ENCODE measurements at places on chromosomes 6 and 20.

DNA sequence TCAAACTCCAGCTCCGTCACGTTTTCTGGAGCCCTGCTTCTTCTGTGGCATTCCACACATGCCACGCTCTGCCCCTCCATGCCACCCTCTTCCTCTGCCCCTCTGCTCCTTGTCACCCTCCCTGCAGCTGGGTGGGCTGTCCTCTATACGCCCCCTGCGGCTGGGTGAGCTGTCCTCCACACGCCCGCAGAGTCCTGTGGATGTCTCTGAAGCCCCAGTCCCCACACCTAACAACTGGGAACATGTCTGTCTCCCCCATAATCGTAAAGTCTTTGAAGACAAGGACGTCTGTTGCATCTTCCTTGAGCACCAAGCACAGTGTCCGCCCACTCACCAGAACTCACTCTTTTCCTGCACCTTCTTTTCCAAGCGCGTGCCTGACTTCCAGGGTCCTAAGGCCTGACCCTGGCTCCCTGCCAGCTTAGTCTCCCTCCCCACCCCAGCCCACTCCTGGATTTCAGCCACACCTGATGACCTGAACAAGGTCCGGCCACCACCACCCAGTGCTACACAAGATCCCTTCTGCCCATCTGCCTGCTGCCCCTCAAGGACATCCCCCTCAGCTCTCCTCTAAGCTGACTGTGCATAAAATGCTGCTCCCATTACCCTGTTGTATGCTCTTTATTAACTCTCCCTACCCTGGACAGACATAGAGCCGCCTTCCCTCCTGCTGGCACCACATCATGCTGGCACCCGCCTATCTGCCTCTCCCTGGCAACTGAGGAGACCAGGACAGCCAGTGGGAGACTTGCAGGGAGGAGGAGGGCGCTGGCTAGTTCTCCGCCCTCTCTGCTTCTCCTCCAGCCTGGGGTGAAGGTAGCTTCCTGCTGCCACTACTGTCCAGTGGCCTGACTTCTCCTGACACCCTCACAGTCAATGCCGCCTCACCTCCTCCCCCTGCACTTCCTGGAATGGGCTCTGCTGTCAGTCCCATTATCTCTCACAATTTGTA is 10.7 kb upstream of the PRR18 start:
- DNase-seq = no peak

DNA sequence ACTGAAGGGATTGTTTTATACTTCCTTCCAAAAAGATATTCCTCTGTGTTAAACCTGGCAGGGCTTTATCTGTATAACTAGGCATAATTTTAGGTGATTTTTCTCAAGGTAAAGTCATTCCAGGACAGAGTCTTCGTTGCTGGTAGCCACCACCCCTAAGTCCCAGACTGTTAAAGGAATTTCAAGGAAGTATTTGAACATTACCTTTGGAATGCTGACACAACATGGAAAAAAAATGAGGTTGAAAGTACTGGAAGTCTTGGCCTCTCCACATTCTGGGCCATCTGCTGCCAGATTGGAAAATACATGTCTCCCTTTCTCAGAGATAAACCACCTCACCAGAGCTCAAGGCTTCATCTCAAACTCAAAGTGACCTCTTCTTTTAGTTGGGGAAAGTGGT is 27.0 kb upstream of the ETV7 start:
- DNase-seq = no peak

DNA sequence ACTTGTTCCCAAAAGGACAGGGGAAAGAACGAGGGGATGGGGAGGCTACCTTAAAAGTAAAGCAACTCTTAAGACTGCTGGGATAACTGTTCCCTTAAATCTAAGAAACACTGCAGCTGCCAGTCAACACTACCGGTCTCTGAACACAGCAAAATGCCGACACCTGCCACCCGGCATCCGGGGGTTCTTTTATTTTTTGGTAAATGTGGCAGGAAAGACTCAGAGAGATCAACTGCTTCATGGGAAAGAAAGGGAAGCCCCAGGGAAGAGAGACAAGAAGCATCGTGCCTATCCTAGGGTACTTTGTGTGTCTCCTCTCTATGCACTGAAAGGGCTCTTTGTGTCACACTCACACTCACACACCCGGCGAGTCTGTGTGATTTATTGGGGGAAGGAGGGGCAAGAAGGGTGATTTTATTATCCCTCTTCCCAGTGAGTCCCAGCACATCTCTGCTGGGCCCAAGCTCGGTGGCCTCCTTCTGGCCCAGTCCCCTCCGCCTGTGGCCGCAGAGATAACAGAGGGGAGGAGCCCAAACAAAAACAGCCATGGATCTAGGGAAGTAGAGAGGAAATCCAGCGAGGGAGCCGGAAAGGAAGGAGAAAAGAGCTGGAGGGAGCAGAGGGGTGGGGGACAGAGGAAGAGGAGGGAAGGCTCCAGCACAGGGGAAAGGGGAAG is 1.4 kb downstream of the FYN start:
- peak; percentile 71 for DNase-seq

DNA sequence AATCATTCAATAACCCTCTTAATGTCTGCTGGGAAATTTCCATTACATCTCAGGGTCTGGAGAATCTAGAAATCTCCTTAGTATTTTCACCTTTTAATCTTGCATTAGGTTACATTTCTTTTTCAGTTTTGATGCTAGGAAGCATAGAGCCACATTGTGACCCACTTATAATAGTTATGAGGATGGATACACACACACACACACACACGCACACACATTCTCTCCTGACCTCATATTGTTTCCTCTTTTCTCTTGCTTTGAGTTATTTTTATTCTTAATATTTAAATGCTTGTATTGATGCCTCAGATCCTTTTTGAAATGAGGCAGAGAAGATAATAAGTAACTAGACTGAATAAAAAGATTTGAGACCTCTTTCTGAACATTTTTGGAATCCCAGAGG is 128.4 kb downstream of the KLHL32 start:
- DNase-seq = no peak

DNA sequence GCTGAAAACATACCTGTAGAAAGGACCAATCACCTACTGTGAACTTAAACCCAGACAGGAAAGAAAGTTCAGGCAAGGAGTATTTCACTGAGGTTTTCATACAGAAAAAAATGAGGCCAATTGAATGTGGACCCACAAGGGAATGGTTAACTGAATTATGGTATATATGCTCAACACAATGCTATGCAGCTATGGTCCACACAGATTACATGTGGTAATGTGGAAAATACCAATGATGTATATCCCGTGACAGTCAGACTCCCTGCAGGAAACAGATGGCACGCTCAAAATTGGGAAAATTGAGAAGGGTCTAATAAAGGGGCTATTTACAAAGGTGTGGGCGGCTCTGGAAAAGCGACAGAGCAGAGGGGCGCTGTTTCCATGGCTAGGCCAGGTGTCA is 47.1 kb upstream of the PIM1 start:
- no peak for DNase-seq

- DNase-seq = peak; percentile 64
These were observed 1.5 kb upstream of the MDFI start for GRCh38 chr6:41636833-41637193.

DNA sequence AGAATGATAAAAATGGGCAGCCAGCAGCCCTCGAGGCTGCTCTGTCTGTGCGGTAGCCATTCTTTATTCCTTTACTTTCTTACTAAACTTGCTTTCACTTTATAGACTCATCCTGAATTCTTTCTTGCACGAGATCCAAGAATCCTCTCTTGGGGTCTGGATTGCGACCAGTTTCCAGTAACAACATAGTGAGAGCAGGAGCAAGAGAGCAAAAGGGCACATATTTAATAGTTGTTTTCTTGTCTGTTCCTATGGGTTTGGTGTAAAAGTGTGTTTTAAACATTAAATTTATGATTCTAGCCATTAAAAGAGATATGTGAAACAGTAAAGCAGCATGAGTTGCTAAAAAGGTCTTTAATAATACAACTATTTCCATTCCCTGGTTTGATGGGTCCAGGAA is 78.8 kb upstream of the OPRM1 start:
- DNase-seq = peak; percentile 58

GRCh38 chr6:166591961-166592520 is 5.6 kb upstream of the RAMACL start:
- DNase-seq = no peak

- DNase-seq = no peak
These were observed 46.6 kb upstream of the HIVEP1 start for GRCh38 chr6:11965499-11965898.

DNA sequence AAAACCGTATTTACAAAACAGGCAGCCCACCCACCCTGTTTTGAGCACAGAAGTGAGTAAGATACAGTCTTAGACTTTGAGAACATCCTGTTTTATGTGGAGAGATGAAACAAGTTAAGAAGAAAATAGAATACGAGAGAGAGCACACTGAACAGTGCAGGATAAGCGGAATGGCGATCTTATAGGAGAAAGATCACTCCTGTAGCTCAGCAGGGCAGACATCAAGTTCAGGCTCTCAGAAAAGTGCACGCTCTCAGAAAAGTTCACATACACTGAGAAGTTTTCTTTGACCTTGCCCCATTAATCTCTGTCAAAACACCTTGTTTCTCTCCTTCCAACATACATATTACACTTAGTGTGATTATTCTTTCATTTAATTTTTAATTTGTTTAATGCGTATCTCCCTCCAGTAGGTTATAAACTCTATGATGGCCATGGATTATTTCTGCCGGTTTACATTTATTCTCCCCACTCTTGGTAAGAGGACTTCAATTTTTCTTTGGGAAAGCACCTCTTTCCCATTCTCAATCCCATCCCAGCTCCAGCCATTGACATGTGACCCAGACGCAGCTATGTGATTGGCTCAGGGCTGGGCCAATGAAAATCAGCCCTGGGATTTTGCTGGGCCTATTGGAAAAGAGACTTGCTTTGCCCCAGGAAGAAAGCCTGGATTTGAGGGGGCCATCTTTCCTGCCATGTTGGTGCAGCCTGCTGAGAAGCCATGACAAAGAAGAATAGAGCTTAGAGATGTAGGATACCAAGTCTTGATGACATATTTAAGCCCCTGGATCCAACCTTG is 16.2 kb downstream of the KCNB1 start:
- DNase-seq = no peak
